ENCODE measurements at places on chromosomes 5 and 9.

- no peak for DNase-seq
Observed at GRCh38 chr5:61837788-61838187, 468.2 kb upstream of the KIF2A start.

DNA sequence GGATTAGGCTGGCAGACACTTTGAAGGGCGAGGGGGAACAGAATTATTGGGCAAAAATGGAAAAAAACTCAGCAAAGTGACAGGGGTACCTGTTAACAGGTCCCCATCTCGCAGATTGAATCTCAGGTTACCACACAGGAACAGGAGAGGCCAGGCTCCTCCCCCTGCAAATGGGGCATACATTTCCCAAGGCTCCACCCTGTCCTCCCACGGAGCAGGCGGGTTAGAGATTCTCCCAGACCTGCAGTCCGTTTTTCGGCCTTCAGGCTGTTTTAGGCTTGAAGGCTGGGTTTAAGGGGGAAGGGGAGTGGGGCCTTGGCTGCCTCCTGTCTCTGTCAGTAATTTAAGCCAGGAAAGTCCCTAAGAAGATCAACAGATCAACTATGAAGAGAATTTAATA, 42.7 kb downstream of the LRRC70 start:
- DNase-seq, result no peak

DNA sequence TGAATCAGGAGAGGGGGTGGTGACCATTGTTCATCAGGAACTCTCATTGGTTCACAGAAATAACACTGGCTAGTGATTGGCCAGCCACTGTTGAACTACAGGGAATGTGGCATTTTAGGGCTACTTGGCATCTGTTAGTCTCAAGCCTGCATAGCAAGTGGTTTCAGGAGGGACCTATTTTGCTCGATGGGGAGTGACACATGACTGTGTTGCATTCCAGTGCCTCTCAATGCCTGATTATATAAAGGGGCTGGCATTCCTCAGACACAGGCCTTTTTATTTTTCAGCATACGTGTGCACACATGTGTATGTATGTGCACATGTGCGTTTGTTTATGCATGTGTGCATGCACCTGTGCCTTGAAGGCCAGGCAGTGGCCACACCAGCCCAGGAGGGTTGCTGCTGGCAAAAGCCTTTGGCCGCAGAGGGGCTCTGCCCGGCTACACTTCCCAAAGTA, 23.2 kb downstream of the FGD3 start:
- DNase-seq, result no peak

DNA sequence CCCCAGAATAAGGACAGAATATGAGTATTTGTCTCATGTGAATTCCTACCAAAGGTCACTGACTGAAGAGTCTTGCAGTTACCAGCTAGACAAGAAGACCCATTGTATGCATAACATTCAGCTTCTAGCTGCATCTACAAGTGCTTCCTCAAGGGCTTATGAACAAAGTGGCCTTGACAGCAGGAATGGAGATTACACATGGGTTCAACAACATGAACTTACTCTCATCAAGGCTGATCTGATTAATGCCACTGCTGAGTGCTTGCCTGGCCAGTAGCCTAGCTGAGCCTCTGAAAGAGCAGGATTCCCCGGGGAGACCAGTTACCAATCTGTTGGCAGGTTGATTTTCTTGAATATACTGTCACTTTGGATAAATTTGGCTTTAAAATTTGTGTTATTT, 76.7 kb upstream of the CHD1 start:
- no peak for DNase-seq

- DNase-seq, result no peak
Observed at GRCh38 chr5:122156724-122157325, 27.5 kb downstream of the ZNF474 start.

DNA sequence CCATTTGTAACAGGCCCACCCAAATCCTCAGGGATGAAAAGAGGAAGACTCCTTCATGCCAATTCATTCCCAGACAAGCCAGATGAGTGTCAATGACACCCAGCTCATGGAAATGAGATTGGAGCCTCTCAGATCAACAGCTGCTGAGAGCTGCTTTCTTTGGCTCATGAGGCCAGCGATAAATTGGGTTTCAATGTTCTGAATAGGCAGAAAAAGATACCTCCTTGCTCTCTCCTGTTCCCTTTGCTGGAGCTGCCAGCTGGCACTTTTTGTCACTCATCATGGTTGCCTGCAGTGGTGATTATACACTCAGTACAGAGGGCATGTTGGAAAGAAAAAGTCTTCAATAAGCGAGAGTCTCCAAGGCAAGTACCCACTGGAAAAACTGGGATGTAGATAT, 47.1 kb downstream of the SH3RF2 start:
- DNase-seq, result no peak

DNA sequence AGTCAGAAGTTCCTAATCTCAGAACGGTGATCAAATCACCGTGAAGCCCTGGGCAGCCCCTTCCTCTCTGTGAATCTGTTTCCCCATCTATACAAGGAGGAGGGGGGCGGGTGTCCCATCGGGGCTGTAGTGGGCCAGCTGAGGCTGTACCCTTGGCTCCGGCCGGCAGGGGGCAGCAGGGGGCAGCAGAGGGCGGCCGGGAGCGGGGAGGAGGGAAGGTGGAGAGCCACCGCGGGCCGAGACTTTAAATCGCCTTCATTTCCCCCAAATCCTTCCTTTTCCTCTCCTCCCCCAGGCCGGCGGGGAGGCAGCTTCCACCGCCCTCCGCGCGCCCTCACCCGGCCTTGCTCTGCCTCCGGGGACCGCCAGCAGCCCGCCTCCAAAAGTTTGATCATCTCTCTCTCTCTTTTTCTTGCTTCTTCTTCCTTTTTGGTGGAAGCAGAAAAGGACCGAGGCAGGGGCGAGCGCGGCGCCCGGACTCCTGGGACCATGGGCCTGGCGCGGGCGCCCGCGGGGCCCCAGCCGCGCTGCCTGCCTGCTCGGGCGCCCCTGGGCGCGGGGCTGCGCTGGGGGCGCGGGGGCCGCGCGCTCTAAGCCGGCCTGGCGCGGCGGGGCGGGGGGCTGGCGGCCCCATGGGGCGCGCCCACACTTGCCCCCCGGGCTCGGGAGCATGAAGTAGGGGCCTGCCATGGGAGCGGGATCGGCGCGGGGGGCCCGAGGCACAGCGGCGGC, at the start of gene COL27A1:
Gene COL27A1 (plus strand): TSS at position 275 of the 732 bp plus-strand sequence. CDS start 414 bp downstream, at position 689.
- DNase-seq, result peak; percentile 59

- DNase-seq, result peak; percentile 54
Observed at GRCh38 chr5:157819502-157820115, 39.3 kb downstream of the CLINT1 start.

- DNase-seq, result no peak
Observed at GRCh38 chr9:137783521-137783920, 94.1 kb upstream of the CACNA1B start.

DNA sequence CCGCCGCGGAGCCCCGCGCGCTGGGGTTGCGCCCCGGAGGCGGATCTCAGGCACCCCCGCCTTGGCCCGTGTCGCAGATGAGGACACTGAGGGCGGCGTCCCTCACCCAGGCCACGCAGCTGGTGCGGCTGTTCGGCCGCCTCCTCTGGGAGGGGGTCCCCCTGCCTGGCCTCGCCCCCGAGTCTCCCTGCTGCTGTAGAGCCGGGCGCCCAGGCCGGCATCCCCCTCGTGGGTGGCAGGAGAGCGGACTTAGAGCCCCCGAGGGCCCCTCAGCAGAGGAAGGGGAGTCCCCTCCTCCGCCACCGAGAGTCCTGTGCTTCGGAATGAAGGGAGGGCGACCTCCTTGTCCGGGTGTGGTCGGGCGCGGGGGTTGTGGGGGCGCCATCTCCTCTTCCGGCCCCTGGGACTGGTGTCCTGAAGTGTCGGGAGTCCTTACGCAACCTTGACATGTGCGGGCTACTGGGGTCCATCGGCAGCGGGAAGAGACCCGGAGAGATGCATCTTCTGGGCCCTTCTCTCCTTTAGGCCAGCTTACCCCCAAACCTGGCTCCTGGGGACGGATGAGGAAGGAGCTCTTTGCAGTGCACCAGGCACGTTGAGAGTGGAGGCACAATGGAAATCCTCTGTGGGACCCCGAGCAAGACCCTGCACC, 11.7 kb upstream of the EXOSC2 start:
- DNase-seq, result no peak

DNA sequence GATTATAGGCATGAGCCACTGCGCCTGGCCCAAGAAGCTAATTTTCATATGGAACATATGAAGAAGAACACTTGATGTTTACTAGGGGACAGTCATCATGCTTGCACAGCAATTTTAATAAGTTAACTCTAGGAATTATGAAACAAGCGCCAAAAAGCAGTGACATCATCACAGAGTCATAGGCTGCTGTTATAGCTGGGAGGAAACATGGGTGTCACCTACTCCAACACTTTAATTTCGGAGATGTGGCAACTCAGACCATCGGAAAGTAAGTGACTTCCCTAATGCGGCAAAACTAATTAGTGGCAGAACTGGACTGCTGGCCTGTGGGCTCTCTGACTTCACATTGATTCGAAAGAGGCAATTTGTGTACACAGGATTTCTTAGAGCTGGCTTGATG, 38.1 kb upstream of the EQTN start:
- no peak for DNase-seq

GRCh38 chr9:99855467-99856176, 33.9 kb downstream of the NR4A3 start:
- no peak for DNase-seq

DNA sequence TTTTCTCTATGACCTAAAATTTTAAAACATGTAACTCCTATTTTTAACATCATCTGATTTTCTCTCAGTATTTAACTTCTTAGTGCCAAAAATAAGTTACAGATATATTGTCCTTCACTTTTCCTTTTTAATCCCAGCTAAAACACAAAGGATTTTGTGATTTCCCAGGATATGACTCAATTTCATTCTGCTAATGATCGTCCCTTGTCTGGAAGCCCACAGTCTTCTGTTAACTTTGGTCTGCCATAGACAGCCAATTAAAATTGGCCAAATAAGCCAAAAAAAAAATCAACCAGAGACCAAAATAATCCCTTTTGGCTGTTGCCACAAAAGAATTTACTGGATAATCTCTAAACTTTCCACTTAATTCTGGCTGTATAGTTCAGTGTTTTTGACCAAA, 124.5 kb upstream of the FST start:
- DNase-seq, result no peak

GRCh38 chr9:116749176-116749575, 62.1 kb downstream of the TRIM32 start:
- no peak for DNase-seq

DNA sequence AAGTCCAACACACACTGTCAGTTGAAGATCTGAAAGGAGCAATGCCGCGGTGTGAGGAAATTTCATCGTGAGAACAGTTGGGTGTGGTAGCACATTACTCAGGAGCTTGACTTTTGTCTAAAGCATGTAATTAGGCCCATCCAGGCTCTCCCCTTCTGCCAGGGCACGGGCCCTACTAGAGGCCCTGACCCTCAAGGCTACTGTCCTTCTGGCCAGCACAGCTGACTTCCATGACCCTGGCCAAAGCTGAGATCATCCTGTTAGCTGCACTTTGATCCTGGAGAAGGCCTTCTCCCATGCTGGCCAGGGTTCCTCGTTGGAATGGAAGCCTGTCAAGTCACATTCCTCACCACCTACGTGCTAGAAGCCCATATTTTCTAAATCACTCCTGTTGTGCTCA, 77.8 kb upstream of the SLC1A3 start:
- no peak for DNase-seq

- DNase-seq, result no peak
Observed at GRCh38 chr5:119313197-119313596, 42.6 kb upstream of the TNFAIP8 start.

GRCh38 chr5:173926359-173926758, 38.2 kb downstream of the CPEB4 start:
- DNase-seq, result no peak

GRCh38 chr9:135320943-135321342, 158.6 kb upstream of the PPP1R26 start:
- DNase-seq, result no peak

Measured in NCI-H1417 (cell line).